Kidney epithelial cell (primary cell): ENCODE measurements at places on chromosomes 7 and 10. TPM values are rescaled to one million over a fixed set of nuclear protein-coding genes. Genes with fewer than 3 reads are reported as not detected.

CXCL12 gene
- total RNA-seq, result 13.0 and 13.5 TPM in 2 replicates

SLC29A4 gene
- total RNA-seq, result 6.1 and 6.5 TPM in 2 replicates

DNA sequence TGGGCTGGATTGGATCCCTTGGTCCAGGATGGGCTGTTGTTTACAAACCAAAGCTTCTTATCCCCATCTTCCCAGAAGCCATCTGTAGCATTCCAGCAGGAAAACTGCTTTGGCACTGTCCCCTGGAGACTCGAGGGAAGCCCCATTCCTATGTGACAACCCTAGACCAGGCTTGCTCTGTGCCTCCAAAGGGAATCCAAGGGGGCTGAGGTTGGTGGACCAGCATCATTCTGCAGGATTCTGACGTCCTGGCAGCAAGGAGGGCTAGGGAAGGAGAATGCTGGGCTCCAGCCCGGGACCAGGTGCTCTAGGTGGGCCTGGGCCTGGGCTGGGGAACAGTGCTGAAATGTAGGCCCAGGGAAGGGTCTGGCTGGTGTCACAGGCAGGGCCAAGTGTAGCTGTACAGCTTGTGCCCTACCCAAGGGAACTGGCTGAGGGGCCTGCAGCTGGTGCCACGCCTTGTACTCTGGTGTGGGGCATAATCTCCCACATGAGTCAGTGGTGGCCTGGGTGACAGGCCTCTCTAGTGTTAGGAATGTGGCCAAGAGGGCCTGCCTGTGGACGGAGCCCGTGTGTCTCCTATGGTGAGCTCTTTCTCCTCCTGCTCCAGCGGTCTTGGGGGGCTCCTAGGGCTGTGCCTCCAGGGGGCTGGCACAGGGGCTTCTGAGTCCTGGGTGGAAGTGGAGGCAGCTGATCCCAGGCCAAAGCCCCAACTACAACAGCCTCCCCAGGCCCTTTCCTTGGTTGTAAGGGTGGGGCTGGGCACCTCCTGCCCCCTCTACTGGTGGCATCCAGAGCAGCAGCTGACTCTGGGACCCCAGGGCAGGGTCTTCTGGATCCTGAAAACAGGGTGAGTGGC lies 25.2 kb downstream of the TRIM8 start:
- DNase-seq, result no peak

DNA sequence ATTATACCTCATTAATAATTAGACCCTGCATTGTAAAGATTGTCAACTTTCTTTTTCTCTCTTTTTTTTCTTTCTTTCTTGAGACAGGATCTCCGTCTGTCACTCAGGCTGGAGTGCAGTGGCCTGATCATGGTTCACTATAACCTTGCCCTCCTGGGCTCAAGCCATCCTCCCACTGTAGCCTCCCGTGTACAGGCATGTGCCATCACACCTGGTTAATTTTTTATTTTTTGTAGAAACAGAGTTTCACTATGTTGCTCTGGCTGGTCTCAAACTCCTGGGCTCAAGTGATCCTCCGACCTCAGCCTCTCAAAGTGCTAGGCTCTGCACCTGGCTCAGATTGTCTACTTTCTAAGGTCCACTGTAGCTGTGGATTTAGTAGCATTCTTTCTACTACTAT lies 50.7 kb downstream of the MDFIC start:
- DNase-seq, result no peak

OR6V1 gene
- not detected in 2 replicates for total RNA-seq

DNA sequence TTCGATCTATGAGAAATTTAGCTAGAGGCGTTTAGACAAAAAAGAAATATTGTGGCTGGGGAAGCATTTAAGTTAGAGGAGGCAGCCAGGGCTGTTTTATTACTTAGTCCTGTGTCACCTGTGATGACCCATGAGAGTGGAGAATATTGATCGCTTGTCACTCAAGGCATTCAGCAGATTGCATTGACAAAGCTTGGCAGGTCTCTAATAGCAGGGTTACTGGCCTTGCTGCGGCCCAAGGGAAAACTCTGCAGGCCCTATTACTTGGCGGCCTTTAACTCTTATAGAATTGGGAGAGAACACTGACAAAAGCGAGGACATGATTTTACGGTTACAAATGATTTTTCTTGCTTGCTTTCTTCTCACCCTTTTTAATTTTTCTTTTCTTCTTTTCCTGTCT lies 473.5 kb downstream of the AUTS2 start:
- DNase-seq, result no peak

DNA sequence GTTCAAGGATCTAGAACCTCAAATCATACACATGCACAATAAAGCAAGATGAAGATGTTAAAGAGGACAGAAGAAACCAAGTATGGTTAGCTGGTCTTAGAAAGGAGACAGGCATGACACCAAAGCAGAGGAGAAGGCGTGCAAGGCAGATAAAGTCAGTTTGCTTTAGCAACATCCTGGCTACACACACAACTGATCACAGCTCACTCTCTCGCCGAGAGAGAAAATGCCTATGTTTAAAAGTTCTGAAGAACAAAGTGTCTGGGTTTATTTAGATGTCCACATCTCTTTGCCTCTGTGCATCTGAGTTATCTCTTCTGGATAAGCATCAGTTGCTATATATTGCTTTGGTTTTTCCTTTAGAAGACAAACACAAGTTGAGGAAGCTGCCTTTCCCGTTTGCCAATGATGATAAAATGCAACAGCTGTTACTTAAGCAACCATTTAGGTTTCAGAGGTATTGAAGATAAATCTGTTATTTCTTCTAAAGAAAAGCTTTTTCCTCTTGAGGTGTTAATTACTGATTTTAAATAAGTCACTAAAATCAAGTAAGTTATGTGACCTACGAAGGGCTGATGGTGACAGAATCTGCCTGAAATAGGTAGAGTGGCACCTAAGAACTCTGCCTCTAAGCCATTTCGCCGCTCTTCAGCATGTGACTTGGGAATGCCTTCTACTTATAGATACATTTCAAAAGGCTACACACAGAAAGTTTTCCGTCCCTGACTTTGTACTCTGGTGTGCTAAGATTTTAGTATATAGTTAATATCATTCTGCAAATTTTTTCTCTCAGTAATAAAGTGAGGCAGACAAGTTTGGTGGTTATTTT lies 146.2 kb upstream of the ASAH2 start:
- no peak for DNase-seq

GRCh38 chr7:44797329-44798258 lies 1.1 kb downstream of the PPIA start:
- no peak for DNase-seq
